ENCODE measurements at places on chromosomes 6 and 20.
A peak's percentile ranks its signal among the peaks of the same experiment; 100 is the strongest.

DNA sequence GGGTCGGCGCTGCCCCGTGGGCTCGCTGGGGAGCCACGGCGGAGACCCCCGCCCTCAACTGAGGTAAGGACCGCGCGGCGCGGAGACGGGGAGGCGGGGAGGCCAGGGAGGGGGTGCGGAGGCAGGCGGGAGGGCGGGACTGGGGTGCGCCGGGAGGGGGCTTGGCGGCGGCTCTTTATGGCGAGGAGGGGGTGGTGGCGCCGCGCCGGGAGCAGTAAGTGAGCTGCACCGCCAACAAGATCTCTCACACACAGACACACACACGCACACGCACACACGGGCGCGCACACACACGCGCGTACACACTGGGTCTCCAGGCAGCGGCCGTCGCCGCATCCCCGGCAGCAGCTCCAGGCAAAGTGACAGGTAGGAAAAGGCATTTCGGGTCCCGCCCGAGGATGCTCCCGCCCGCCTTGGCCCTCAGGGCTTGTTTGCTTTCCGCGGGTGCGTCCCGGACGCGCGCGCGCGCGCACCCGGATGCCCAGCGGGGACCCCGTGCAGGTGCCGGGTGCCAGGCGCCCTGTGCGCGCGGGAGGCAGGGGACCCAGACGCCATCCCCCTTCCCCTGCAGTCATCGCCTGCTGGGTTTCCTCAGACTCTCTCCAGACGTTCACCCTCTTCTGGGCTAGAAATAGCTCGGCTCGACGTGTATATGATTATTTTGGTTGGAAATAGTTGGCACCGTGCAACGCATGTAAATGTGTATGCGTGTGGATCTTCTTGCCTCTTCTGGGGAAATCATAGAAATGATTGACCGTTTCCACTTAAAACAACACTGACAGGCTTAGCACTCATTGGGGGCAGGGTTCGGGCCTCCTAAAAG, at the start of gene PLCB4:
TSS of gene PLCB4 (plus strand) at position 247 of the 823 bp plus-strand sequence. CDS start 238,728 bp downstream, outside the sequence.
- DNase-seq: peak; percentile 37

GRCh38 chr20:36645353-36645752, 643 bp downstream of the SLA2 start:
- no peak for DNase-seq

DNA sequence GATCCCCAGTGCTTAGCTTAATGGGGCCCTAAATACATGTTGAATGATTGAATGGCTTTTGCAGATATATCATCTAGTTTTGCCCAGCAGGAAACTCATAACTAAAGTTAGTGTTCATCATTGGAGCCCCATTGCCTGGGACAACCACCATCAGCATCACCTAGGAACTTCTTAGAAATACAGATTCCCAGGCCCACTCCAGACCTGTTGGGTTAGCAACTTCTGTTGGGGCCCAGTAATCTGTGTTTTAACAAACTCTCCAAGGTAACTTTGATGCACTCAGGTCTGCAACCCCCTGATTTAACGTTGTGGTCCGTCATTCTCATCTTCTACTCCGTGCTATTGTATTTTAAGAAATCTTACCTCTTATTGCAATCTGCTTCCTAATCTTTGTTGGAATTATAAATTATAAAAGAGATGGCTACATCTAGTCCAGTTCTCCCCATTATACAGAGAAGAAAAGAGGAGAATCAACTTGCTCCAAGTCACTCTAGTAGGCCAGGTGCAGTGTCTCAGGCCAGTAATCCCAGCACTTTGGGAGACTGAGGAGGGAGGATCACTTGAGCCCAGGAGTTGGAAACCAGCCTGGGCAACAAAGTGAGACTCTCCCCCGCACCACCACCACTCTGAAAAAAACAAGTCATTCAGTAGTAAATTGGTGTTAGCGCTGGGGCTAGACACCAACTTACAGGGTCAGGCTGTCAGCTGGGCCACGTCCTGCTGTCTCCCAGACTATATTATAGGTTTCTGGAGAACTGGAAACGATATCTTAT, 13.7 kb downstream of the FOXP4 start:
- DNase-seq: no peak

GRCh38 chr6:80174900-80175572, 68.6 kb downstream of the BCKDHB start:
- no peak for DNase-seq

DNA sequence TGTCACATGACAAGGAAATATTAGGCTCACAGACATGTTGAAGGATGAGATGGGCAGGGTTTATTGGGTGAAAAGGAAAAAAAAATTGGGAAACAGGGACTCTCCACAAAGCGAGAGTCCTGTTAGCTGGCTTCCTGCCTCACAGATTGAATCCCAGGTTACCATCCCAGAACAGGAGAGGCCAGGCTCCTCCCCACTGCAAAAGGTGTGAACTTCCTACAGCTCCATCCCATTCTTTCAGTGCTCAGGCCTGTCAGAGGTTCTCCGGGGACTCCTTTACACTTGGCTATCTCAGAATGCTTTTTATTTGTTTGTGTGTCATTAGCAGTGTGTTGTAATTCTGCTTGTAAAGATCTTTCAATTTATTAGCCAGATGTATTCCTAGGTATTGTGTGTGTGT, 115.1 kb downstream of the ADTRP start:
- DNase-seq: no peak

- no peak for DNase-seq
These were observed 66.8 kb upstream of the IYD start for GRCh38 chr6:150301846-150302519.

DNA sequence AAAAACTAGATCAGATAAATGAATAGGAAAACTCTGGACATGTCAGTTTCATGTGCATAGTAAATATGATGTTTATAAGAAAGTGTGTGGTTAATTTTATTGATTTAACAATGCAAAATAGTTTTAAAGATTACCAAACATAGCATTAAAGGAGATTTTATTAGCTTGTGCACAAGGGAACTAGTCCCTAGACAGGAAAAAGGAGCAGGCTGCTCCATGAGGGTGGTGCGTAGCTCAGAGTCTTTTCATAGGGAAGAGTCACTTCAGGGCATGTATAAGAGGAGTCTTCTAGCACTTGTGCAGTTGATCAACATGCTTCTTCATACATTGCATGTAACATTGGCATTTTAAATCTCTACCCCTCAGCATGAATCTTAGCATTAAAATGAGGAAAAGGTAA, 835.8 kb downstream of the GRIK2 start:
- DNase-seq: no peak

DNA sequence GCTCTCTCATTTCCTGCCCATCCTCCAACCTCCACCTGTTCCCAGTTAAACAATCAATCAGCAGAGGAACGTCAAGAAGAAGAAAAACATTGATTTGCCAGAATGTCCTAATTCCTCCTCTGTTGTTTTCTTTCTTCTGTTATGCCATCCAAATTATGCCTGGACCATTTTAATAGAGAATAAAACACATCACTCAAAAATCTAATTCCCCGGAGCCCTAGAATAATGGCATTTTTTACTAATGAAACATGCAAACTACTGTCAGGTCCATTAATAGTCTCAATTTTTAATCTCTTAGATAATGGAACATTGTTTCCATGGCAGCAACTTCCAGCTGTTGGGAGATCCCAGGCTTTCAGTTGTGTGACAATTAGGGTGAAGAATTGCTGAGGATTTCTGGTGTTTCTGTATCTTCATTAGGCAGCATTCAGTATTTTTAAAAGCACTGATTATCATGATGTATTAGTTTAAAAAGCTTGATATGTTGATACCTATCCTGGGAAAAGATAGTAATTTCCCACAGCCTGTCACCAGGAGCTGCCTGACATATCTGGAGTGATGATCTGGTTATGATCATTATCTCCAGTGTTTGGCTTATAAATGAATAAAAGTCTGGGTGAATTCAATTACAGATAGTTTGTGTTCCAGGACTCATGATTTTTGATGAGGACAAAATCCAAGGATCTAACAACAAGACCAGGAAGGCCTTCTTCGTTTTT, 209.8 kb downstream of the TPBG start:
- no peak for DNase-seq
